ENCODE measurements at places on chromosomes 11 and 22.

DNA sequence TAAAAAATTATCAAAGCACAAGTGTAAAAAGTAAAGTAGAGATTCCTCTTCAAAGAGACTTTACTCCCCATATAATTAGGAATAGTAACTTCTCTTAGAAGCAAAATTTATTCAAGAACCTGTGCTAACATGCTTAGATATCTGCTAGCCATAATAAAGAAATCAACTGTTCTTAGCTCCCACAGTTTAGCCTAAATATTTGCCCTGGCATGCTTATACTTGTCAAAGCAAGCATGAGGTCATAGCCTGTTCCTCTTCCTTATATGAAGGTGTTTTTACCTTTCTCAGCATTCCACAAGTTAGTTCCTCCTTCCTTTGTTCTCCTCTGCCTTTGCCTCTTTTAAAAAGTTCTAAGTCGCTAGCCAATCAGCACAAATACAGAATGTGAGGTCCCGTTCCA lies 30.3 kb downstream of the RIC3 start:
- DNase-seq = no peak

- peak; percentile 55 for DNase-seq
Observed at GRCh38 chr11:73087730-73088129, 54.4 kb downstream of the FCHSD2 start.

GRCh38 chr22:45212306-45212709 lies 28.4 kb downstream of the KIAA0930 start:
- DNase-seq = peak; percentile 38

DNA sequence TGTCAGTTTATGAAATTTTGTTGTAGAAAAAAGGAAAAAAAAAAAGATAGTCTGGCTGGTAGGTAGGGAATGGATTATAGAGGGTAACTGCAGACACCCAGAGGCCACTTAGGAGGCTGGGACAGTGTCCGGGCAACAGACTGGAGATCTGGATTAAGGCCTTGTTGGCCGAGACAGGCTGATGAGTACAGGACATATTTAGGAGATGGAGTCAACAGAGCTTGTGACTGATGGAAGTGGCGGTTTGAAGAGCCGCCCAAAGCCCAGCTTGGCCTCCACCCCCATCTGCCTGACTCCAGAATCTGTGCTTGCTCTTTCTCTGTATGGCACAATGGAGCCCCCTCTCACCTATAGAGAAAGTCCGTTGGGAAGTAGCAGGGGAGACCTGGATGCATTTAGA lies 7.6 kb downstream of the PLEKHB1 start:
- no peak for DNase-seq

DNA sequence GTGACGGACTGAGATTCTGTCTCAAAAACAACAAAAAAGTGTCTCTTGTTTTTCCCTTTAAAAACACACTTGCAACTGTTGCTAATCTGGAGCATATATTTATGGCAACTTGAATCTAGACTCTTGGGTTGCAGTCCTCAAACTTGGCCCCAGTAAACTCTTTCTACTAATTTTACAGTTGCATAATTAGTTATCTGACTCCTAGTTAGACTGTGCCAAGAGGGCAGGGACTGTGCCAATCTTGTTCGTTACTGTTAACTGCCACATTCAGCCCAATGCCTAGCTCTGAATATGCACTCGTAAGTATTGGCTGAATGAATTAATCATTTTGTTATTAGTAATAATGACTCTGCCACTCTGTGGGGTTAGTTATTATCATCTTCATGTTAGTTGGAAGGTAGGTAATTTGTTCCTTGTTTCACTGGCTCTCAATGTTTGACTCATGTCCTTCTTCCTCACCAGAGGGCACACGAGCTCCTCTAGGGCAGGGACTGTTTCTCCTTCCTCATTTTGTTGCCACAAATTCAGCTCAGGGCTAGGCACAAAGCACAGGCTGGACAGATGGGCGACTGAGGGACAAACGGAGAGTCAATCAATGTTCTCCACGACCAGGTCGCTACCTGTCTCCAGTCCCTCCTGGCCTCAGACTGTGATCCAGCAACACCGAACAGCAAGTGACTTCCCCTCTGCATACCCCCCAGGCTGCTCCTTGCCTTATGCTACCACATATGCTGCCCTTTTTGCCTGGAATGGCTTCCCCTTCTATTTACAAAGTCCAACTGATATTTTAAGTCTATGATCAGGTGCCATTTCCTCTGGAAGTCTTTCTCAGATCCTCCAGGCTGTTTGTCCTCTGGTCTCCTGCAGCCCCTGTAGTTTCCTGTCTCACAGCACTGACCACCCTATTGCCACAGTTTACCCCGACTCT lies 9.0 kb downstream of the CLPB start:
- DNase-seq = no peak

- no peak for DNase-seq
Observed at GRCh38 chr11:64313491-64314145, 3.7 kb downstream of the TRMT112 start.

DNA sequence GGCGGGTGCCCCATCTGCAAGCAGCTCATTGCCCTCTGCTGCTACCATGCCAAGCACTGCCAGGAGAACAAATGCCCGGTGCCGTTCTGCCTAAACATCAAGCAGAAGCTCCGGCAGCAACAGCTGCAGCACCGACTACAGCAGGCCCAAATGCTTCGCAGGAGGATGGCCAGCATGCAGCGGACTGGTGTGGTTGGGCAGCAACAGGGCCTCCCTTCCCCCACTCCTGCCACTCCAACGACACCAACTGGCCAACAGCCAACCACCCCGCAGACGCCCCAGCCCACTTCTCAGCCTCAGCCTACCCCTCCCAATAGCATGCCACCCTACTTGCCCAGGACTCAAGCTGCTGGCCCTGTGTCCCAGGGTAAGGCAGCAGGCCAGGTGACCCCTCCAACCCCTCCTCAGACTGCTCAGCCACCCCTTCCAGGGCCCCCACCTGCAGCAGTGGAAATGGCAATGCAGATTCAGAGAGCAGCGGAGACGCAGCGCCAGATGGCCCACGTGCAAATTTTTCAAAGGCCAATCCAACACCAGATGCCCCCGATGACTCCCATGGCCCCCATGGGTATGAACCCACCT lies 28.0 kb upstream of the L3MBTL2 start:
- DNase-seq = no peak

- DNase-seq = no peak
Observed at GRCh38 chr22:29167032-29167911, 38.4 kb upstream of the EMID1 start.

DNA sequence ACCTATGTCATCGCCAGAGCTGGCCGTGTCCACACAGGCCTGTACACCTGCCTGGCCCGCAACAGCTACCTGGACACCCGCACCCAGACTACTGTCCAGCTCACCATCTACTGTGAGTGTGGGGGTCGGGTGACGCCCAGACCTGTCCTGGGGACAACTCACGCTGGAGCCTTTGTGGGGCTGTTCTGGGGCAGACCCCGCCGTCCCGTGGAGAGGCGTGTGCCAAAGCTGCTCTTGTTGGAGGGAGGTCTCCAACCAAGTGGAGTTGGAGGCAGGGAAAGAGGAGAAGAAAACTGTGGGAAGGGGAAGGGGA lies 4.3 kb downstream of the VSIG10L2 start:
- DNase-seq = no peak

- DNase-seq = no peak
Observed at GRCh38 chr11:2694995-2695939, 4.5 kb downstream of the KCNQ1OT1 start.

DNA sequence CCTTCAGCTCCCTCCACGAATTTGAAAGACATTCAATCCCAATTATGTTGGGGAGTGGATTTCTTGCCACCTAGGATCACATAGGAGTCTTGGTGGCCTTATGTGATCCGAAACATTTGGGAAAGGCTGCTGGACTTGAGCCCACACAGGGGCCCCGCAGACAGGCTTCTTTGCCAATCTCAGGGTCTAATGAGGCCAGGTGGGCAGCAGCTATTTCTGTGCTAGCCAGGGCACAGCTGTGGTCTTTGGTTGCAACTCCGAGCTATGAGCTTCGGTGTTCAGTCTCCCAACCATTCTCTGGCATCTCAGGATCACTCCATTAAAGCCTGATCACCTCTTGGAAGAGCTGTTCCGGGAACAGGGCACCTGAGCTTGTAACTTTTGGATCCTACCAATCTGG lies 84.4 kb downstream of the TP53I11 start:
- DNase-seq = no peak

- peak; percentile 13 for DNase-seq
Observed at GRCh38 chr11:74055938-74056337, 47.1 kb upstream of the UCP3 start.

GRCh38 chr11:117618982-117619355 lies 178.0 kb downstream of the DSCAML1 start:
- DNase-seq = no peak

DNA sequence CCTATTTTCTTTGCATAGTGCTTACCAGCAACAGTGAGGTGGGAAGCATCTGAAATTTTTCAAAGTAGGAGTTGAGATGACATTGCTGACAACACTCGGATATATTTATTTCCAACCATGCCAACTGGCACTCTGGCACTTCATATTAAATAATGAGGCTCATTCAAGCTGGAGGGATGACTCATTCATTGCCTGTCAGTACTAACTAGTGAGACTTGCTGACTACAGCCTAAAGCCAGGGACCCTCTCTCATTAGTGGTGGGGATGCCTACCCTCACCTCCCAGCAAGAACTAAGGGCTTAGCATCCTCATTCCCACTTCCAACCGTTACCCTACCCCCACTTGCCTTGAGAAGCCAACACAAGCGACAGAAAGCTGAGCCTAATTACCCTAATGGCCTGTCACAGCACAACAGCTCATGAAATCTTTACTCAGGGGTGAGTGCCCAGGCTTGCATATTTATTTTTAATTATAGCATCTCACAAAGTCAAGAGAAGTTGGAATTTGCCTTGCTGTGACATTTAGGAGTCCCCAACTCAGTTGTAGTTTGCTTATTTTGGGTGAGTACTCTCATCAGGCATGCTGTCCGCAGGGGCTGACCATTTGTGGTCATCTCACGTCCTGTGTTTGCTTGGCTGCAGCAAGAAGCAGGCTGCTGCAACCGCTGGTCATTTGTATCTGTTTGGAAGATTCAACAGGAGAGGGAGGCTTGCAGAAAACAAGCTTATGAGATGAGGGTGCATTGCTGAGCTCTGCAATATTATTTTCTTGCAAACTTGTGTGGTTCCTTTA lies 181.6 kb upstream of the POU2AF2 start:
- DNase-seq = peak; percentile 94

DNA sequence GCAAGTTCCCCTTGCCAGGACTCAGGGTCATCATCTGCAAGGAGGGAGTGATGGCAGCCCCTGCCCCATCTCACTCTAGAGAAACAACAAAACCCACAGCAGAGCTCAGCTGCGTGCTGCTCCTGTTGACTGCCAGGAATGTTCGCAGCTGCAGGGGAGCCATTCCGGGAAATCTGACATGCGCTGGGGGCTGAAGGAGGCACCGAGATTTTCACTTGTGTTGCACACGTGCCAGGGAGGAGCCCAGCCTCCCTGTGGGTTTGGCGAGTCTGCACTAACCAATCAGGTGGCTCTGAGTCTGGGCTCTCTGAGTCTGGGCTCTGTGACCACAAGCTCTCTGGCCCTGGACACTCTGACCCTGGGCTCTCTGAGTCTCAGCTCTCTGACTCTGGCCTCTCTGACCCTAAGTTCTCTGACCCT lies 10.5 kb downstream of the FGF3 start:
- no peak for DNase-seq

GRCh38 chr11:44990665-44991064 lies 40.0 kb upstream of the TP53I11 start:
- no peak for DNase-seq

DNA sequence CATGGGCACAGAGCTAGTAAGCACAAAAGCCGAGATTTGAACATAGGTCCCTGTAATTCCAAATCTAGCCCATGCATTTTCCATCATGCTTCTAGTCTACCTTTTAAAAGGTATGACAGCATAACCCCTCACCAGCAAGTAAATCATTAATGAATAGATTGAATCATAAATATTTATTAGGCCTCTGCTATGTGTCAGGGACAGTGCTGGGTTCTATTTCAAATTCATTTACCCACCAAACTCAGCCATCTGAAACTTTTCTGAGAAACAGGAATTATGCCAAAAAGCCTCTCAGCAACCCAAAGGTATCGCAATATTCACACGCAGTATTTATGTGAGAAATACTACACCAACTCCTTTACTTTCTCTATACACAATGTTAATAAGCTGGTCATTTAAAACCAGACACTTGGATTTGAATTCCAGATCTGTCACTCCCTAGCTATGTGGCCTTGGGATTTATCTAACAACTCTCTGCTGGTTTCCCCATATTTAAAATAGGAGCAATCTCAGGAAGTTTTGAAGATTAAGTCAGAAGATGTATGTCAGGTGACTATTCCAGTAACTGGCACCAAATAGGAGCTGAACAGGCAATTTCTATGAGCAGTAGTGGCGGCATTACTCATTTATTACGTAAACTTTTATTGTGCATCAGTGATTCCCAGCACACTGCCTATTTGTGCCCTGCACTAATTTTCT lies 191.4 kb downstream of the TENM4 start:
- no peak for DNase-seq

GRCh38 chr11:104222464-104222863 lies 58.5 kb upstream of the PDGFD start:
- DNase-seq = no peak

DNA sequence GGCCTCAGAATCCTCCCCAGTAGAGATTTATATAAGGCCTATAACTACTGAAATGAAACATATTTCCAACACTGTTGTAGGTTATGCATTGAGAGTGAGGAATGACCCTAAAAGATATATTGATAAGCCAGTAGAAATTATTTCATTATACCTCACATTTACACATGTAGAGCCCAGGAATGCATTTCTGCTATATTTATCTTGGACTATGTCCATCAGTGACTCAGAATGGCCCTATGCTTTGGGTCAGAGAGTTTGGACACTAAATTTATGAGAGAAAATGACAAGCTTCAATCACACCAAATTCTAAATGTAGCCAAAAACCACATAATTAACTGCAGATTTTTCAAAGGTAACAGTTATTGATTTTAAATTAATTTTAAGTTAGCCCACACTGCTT lies 761.9 kb downstream of the DLG2 start:
- DNase-seq = no peak

DNA sequence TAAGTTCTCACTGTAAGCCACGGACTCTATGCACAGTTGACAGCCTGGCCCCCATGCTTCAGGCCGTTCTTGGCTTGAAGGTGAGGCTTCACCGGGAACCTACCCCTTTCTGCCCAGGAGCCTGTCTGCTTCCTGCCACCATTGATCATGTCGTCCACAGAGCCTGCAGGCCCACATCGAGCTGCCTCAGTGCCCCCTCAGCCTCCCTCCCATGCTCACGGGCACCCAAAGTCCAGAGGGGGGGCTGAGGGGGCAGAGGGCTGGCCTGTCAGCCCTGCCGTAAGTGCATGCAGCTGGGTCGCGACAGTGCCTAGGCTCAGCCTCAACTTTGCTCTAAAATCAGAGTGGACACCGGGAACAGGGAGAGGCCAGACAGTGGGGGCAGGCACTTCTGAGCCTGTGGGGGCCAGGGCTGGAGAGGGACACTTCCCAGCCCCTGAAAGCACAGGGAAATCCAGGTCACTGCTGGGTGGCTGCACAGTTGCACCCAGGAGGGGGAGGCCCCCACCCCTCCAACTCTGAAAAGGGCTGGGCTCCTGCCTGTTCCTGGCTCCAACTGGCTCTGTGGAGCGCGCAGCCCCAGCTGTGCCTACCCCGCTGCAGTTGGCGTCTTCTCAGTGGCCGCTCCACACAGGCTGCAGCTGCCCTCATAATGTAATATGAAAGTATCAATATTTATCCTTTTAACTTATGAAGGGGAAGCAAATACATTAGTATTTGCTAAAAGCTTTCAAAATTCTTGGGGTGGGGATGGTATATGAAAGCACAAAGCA lies 598.6 kb downstream of the DLG2 start:
- DNase-seq = no peak

GRCh38 chr11:94400839-94401772 lies at the start of gene GPR83:
Gene GPR83 (minus strand): TSS chr11:94401419. CDS start chr11:94401247, 172 bp downstream.
- DNase-seq = no peak
